T-cell (primary cell): ENCODE measurements at places on chromosomes 2 and 18.

DNA sequence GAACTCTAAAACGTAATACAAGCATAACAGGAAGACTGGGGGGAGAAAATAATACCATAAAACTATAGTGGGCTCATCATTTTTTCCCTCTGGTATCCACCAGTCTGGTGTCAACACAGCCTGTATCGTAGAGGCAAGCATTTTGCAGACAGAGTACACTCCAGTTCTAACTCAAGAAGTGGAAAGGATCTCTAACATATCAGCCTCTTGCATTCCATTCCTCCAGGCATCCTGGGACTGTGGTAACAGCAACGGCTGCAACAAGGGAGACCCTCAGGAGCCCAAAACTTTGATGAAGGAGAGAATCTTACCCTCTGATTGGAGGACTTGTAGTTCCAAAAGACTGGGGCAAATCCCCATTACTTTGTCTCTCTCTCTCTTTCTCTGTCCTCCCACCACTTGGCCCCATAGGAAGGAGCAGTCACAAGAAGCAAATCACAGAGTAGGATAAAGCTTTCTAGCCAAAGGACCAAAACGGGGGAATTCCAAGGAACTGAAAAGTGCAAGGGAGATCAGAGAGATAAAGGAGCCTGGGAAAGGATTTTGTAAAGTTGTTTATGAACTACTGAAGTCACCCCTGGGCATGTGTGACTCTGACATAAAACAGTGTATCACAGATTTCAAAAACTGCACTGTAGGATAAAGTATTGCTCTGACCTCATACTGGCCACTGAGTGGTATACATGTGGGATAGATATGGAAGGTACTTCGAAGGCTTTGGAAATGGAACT, 11.9 kb downstream of the FRZB start:
- DNase-seq: no peak

GRCh38 chr2:127277028-127277427, 16.9 kb downstream of the ERCC3 start:
- no peak for DNase-seq

GRCh38 chr2:102432386-102432785, 9.4 kb downstream of the IL18RAP start:
- no peak for DNase-seq

DNA sequence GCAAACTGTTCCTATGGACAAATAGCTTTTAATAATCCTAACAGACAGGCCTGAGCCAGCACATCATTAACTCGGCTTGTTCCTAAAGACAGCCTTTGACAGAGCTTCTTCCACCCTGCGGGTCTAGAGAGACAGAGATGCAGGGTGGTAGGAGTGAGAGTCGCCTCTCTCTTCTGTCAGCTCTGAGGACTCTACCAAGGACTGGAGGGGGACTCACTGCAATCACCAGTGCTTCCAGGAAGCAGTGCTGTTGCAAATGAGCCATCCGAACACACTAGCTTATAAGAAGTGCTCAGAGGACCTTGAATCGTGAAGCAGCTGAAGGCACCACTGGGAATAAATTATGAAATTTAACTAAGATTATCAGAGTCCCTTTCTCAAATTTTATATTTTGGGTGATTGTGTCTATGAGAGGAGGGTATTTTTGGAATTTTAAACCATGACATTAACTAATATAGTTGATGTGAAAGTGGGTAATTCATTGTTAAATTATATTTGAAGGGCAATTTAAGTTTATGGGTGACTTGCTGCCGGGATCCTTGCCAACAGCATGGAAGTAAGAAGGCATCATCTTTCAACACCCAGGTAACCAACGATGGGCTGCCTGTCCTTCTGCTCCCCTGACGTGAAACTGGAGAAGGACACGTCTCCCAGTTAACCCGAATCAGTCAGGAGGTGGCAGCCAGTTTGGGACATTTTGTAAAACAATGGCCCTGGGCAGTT, 43.6 kb upstream of the PXDN start:
- DNase-seq: no peak

GRCh38 chr2:218806346-218806978, 24.5 kb downstream of the CYP27A1 start:
- DNase-seq: no peak

GRCh38 chr2:195594248-195594647, 62.8 kb upstream of the SLC39A10 start:
- no peak for DNase-seq
